Ammon's horn (tissue), 1 donor: ENCODE measurements at places on chromosomes 6 and 20.

DNA sequence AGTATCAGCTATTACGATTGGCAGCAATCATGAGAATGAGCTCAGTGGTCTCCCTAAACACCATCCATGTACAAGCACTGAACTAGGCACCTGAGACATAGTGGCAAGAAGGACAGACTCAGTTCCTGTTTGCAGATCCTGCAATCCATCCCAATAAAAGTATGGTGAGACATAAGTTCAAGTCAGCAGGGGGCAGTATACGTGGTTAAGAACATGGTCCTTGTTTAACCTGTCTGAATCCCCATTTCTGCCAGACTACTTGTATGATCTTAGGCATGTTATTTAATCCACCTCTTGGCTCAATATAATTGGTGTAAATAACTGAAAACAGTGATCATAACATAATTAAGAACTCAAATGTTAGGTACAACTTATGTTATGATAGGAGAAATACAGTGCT is 33.2 kb upstream of the PNISR start:
- no peak for DNase-seq

- no peak for DNase-seq
These were observed 7.9 kb downstream of the EXOC2 start for GRCh38 chr6:684831-685636.

DNA sequence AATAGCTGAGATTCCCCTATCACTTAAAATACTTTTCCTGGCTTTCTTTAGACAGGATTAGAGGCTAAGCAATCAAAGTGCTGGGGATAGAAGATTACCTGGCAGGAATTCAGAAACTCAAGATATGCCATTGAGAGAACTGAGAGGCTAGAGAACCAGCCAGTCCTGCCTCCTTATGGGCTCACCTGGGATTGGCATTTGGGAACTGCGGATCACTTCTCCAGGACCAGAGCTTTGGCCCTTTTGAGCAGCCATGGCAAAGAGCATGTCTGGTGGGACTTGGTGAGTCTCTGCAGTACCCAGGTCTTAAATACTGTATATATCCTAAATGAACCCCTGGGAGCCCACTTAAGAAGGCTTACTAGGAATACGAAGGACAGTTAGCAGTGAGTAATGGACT is 399.1 kb downstream of the BTBD3 start:
- DNase-seq, result no peak

DNA sequence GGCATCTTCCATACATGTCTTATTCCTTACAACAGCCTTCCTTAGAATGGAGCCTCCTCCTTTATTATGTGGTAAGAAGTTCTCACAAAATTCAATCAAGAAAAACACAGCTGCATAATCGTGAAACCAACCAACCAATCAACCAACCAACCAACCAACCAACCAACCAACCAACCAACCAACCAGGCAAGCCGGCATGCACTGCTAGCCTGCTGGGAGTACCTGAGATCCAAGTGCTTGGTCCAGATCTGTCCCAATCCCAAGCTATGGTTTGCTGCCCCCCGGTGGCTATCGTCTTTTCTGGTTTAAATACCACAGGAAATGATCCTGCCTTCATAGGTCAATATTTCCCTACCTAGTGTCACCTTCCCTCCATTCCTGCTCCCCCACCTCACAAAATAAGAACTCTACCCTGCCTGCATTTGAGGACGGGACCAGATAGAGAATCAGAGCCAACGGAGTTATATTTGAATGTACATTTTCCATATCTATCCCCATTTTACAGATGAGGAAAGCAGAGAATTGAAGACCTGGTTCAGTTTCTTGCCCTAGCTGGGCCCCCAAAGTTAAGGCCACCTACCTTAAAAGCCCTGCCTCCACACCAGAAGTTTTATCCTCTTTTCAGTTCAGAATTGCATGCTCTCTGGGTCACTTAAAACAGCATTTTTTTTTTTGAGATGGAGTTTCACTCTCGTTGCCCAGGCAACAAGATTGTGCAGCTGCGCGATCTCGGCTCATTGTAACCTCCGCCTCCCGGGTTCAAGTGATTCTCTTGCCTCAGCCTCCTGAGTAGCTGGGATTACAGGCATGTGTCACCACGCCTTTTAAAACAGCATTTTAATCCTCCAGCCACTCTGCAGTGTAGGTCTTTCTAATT is 27.1 kb downstream of the RAB44 start:
- DNase-seq, result peak; percentile 27
